ENCODE measurements at places on chromosomes 2 and 18.

- DNase-seq: peak; percentile 12
Measured at GRCh38 chr18:42839408-42839807, 276.1 kb downstream of the RIT2 start.

DNA sequence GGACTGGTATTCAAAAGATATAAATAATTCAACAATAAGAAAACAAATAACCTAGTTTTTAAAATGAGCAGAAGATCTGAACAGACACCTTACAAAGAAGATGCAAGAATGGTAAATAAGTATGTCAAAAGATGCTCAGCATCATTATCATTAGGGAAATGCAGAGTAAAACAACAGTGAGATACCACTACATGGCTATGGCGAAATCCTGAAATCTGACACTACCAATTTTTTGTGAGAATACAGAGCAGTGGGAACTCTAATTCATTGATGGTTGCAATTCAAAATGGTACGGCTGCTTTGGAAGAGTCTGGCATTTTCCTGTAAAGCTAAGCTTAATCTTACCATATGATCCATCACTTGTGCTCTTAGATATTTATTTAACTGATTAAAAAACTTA lies 151.8 kb downstream of the UBR3 start:
- DNase-seq: no peak

DNA sequence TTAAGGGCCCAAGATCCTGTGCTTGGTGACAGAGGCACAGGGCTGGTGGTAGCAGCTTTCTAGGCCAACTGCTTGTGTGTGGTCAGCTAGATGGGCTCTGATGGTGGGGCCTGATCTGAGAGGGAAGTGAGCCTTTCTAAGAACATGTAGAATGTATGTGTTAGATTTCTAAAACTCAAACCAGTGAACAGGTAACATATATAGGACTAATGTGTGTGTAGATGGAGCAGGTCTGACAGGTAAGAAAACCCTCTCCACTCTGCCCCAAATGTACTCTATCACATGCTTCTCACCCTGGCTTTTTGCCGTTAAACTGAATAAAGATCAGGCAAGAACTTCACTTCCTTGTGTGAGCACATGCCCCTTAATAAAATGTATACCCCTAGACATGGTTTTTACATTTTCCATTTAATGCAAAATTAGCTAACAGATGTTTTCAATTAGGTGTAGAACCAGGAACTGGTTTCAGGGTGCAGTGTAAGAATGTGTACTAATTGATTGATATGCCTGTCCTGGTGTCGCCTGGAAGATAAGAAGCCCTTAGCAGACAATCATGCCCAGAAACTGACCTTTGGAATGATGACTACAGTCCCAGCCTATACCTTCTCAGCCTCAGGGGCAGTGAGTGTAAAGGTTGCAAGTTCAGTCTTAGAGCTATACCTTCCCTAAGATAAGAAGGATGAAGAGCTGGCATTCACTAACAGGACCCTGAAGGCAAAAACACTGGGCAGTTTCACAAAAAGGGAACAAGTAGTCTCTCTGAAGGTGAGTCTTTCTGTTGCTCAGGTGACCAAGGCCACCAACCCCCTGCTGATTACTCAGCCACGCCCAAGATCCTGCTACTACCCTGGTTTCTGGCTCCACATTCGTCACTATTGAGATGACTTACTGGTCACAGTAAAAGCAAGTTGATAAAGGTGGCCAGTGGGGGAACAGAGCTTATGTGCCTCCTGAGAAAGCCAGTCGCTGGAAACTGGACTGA lies 71.2 kb downstream of the SPATS2L start:
- no peak for DNase-seq

DNA sequence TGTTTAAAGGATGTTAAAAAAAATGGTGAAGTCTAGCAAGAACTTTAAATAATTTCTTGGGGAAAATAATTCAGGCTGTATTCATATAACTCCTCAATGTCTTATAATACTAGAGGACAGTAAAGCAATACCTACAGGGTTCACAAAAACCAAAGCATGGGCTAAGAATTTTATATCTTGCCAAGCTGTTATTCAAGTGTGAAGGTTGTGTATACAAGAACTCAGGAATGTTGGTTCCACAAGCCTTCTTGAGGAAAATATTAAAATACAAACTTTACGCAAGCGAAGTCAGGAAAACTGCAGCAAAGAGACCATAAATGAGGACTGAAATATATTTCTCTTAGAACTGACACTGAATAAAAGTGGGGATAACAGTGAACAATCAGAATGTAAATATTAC lies 76.1 kb upstream of the DNAJC10 start:
- no peak for DNase-seq

GRCh38 chr2:177611310-177611886 lies 218.8 kb downstream of the AGPS start:
- DNase-seq: no peak

DNA sequence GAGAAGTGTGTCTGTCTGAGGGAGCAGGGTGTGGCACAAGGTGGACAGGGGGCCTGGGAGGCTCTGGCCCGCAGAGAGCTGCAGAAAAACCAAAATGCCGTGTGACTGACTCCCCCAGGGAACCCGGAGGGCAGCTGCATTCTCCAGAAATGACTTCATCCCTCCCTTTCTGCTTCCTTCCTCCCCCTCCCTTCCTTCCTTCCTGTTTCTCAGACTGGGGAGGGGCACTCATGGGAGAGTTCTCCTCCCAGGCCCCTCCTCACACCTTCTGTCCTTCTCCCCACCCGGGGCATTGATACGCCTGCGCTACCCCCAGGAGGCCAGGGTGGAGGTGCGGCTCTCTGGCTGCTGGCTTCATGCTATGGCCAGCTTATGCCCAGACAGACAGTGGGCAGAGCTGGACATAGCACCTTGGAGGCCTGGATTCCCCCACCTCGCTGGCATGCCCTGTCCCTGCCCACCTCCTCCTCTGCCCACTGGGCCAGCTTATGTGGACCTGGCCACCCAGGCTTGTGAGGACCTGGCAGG lies 8.2 kb upstream of the GPR17 start:
- DNase-seq: peak; percentile 54
